ENCODE measurements at places on chromosomes 16 and 17. TPM values are rescaled to one million over a fixed set of nuclear protein-coding genes. Genes with fewer than 3 reads are reported as not detected.

DNA sequence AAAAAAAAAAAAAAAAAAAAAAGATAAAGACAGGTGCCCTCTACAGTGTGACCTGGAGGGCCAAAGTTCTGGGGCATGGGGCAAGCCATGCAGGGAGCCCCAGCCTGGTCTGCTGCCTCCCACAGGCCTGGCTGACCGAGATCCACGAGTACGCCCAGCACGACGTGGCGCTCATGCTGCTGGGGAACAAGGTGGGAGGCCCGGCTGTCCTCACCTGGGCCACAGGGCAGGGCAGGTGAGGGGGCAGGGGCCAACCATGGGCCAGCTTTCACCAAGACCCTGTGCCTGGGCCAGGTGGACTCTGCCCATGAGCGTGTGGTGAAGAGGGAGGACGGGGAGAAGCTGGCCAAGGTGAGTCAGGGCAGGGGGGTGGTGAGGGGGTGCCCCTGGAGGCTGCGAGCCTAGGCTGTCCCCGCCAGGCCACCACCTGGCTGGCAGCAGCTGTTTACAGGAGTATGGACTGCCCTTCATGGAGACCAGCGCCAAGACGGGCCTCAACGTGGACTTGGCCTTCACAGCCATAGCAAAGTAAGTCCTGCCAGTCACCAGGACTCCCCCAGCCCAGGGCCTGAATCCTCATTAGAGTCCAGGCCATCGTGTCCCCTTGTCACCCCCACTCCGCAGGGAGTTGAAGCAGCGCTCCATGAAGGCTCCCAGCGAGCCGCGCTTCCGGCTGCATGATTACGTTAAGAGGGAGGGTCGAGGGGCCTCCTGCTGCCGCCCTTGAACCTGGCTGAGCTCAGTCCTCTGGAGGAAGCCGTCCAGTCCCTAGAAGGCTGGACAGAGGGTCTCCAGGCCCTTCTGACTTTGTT lies 2.7 kb upstream of the TRAF7 start:
- no peak for DNase-seq

FOXL1 gene
- total RNA-seq = not detected

- DNase-seq = no peak
Observed at GRCh38 chr17:83028851-83029250, 50.6 kb upstream of the METRNL start.

NEK8 gene
- 8.0 TPM for total RNA-seq

KIF2B gene
- not detected for total RNA-seq
